ENCODE measurements at places on chromosomes 3 and 15.

- DNase-seq = no peak
These were observed 230.1 kb upstream of the UBE2E1 start for GRCh38 chr3:23575697-23576096.

GRCh38 chr15:42908538-42908937 is 12.0 kb downstream of the TTBK2 start:
- no peak for DNase-seq

GRCh38 chr3:73624017-73624820 is 522 bp downstream of the PDZRN3 start:
- DNase-seq = no peak

- DNase-seq = no peak
These were observed 32.1 kb downstream of the MGLL start for GRCh38 chr3:127789990-127790881.

- DNase-seq = no peak
These were observed 21.1 kb downstream of the UPK1B start for GRCh38 chr3:119194237-119195150.
